ENCODE measurements at places on chromosomes 7 and 10.

DNA sequence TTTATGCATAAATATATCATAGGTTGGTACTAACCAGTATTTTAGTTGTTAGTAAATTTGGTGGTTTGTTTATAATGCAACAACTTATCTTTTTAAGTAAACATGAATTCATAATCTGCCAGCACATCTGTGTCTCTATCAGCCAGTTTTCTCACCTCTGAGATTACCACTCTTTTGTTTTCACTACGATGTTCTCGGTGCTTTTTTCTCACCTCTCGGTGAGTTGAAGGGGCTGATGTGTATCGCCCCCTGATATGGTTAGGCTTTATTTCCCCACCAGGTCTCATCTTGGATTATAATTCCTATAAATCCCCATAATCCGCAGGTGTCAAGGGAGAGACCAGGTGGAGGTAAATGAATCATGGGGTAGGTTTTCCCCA lies 114.1 kb downstream of the CAMK1D start:
- DNase-seq: no peak

GRCh38 chr10:46514899-46515298 lies 41.6 kb downstream of the GPRIN2 start:
- DNase-seq: no peak

GRCh38 chr7:95304990-95305389 lies 19.3 kb downstream of the PON1 start:
- DNase-seq: no peak

DNA sequence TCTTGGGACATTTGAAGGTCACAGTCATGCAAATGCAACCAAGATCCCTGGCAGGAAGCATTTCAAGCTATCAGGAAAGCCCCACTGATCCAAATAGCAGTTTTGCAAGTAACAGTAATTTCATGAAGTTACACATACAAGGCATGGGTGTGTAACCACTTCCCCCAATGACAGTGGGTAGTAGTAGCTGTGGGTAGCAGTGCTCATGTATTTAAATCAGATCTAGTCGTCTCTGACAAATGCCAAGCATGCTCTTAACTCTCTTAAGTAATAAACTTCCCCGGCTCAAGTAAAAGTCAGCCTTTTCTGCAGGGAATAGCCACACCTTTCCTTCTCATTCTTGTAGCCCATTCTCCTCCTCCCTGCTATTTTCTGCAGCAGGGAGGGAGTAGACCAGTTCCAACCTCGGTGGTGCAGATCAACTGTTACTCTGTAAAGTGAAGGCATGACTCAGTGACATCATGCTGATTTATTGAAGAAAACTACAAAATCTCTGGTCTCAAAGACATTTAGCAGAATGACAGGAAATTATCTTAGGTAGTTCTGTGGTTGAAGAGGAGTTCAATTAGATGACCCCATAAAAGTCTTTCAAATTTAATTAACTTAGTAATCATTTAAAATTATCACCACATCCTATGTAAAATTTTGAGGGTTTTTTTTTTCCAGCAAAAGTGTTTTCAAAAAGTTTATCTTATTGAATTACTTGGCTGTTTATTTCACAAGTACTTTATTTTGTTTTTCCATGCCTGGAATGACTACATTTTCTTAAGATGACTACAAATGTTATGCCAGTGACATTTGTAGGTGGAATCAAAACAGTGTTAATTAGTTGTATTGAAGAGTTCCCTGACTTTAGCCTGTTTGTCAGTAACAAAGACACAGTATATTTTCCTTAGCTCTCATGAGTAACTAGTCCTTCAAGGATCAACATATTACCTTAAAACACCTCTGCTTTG lies 568.3 kb downstream of the INHBA start:
- no peak for DNase-seq

DNA sequence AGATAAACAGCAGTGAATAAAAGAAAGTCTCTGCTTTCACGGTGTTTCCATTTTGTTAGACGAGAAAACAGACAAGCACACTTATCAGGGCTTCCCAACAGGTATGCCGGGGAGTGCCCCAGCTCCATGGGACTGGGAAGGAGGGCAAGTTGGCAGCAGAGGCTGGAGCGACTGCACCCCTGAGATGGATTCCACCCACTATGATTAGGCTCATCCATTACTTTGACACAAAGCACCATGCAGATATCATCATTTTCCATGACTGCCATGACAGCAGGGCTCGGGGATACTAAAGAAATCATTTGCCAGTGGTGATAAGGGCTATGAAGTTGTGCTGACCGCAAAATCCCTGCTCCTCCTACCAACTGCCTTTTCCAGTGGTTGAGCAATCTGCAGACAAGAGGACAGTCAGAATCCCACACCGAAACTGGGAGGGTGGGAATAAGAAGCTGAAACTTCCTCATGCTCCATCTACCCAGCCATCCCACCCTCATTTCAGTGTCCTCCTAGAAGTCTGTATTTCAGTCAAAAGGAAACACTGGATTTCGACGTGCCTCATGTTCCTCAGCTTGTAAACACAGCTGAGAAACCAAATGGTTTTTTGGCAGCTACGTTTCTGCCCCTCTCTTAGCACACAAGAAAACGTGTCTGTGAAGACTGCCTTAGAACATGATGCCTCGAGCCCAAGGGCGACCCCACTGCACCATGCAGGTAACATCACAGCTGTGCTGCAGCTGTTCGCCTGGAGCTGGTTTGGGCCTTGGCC lies 15.5 kb downstream of the CREB3L2 start:
- DNase-seq: no peak

DNA sequence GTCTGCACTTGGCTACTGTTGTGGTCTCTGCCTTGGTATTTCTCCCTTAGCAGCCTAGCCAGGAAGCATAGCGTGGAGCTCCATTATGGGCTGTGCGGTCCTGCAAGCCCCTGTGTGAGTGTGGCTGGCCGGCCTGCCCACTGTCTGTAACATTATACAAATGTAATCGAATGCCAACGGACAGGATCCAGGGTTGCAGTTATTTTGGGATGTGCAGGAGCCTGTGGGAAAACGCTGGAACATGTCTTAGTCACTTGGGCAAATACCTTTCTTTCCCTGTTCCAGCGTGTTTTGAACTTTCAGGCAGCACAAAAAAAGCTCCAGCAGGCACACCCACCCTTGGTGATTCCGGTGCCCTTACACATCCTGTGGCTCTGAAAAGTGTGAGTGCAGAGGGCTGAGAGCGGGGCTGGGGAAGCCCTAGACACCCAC lies 29.5 kb downstream of the BAG3 start:
- DNase-seq: no peak

GRCh38 chr10:50226610-50227009 lies 24.7 kb downstream of the ASAH2 start:
- no peak for DNase-seq

DNA sequence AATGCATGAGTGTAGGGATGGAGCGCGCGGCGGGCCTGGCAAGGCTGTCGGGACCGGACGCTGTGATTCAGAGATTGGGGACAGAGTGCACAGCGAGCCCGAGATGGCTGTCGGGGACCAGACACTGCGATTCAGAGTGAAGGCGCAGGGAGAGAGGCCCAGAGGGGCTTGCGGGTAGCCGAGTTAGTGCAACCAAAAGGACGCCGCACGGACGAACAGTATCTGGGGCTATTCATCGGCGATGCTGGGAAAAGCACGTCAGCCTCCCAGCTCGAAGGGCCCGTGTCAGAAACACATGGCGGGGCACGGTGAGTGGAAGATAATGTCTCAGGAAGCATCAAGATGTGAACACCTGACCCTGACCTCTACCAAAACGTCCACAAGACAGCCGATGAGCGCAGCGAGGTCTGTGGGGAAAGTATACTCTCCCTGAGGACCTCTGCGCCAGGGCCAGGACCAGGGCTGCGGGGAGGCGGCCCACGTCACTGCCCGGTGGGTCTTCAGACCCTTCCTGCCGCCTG lies 215.8 kb downstream of the ZMYND11 start:
- no peak for DNase-seq

DNA sequence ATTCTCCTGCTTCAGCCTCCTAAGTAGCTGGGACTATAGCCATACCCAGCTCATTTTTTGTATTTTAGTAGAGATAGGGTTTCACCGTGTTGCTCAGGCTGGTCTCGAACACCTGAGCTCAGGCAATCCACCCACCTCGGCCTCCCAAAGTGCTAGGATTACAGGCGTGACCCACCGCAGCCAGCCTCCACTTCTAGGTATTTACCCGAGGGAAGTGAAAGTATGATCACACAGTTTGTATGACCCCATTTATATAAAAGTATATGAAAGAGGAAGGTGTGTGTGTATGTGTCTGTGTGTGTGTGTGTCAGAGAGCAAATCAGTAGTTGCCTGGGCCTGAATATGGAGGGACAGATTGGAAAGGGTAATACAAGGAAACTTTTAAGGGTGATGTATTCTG lies 2.0 kb upstream of the PURB start:
- DNase-seq: no peak

DNA sequence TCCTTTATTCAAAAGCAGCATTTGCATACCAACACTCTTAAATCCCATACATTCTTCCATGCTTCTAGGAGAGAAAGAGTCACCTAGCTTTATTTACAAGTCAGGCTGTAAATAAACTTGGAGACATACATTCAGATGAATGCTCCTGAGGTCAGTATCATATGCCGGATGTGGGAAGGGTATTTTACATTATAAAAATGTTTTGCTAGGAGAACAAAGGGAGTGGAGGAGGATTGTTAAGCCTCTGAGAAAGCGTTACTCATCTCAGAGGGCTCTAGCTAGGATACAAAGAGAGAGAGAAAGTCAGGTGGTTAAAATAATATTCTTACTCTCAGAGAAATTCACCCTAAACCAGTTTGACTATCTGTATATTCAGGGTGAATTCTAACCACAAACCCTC lies 300.9 kb upstream of the NPSR1 start:
- no peak for DNase-seq

GRCh38 chr7:116988363-116988989 lies 35.2 kb downstream of the ST7 start:
- DNase-seq: no peak

DNA sequence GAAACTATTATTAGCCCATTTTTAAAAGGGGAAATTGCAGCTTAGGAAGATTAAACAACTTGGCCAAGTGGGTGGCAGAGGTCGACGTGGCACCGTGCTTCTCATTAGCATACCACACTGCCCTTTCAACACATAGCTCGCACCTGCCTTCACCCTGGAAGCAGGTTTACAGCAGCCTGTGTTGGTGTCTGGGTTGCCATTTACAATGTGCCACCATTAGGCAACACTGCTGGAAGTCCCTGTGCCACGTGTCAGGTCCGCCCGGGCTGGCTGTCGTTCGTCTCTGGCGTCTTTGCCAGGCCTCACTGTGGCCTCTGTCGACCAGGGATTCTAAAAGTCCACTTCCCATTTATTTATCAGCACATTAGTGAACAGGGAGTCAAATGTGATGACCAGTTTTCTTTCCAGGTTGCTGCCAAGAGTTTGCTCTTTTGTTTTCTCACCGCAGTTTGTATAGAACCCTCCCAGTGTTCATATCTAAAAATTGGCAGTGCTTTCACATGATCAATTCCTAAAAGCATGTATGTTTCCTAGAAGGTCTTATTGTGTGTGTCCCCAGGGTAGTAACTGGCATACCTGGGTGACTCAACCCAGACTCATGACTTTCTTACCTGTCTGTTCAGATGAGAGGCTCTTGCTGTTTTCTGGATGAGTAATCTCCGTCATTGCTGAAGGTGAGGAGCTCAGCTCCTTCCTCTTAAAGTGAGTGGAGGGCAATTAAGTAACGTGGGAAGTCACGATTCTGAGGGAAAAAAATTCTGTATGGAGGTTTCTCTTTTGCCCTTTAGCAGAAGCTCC lies 9.2 kb downstream of the INSIG1 start:
- no peak for DNase-seq

DNA sequence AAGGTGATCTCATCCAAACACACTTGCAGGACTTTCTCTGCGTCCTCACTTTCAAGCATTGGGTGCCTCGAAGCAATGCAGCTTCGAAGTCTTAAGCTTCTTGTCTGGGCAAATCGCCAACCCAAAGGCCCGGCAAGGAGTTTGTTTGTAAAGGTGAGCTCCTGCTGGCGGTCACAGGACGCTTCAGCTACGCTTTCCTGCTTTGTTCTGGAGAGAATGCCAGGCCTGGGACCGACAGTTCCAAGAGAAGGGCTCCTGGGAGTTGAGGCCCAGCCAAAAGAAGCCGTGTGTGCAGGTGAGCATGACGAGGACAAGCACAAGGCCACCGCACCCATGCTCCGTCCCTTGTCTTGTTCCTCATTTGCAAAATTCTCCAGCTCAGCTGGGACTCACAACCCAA lies 106.6 kb upstream of the DOCK1 start:
- DNase-seq: no peak

DNA sequence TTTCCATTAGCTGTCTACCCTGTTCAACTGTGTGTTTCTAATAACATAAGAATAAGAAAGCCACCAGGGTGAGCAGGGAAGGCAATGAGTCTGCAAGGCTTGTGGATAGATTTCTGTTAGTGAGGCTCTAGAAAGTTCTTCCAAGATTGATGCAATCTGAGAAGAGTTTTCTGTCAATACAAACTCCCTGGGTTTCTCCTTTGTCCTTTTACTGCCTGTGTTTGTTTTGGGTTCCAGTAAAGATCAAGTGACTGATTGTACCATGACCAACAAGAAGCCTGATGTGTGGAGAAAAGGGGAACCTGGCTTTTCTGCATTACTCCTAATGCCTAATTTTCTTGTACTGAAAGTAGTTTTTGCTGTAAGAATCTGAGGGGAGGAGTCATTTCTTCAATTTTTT lies 139.9 kb downstream of the CFTR start:
- no peak for DNase-seq

GRCh38 chr7:37211097-37211880 lies 237.4 kb downstream of the ELMO1 start:
- peak; percentile 40 for DNase-seq

- DNase-seq: no peak
Measured at GRCh38 chr10:118333871-118334270, 8.3 kb downstream of the FAM204A start.

DNA sequence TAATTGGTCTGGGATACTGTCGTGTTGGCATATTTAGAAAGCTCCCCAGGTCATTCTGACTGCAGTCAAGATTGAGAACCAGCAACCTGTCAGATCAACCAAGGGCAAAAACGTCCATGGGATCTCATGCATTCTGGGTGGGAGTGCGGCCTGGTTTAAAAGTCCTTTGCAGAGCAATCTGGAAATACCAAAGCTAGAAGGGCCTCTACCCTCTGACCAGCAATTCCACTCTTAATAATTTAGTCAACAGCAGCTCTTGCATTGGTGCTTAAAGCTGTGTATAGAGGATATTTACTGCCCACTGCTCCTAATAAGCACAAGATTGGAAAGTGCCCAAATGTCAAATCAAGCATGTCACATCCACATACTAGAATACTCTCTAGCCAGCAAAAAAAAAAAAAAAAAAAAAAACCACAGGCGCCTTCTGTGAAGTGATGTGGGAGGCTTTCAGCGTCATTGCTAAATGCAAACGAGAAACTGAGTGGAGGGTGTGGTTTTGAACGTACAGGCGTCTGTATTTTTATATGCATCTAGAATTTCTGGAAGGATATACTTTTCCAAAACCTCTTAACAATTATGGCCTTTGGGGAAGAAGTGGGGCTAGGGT lies 44.8 kb upstream of the HSPA12A start:
- DNase-seq: no peak

DNA sequence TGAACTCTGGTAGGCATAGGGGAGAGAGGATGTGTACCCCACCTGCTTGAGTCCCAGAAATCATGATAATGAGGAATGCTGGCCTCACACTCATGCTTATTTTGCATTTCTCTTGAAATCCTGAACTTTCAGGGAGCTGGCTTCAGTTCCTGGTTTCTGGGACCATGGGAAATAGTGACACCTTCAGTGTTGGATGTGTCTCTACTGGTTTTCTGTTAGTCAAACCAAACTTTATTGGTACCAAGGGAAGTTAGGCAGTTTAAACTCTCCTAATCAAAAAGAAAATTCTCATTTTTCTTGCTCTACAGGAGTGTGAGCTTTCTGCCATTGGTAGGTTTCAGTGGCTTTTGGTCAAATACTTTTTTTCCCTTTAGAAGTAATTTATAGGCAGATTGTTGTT lies 11.8 kb upstream of the PCGF5 start:
- DNase-seq: no peak

- DNase-seq: no peak
Measured at GRCh38 chr10:94075506-94075905, 81.8 kb downstream of the PLCE1 start.
